Stimulated activated CD8-positive, alpha-beta memory T cell treated with anti-CD3 and anti-CD28 coated beads, Interleukin-7, amount 100 ng/mL, for 1 hour (primary cell): ENCODE measurements at places on chromosomes 1 and 21.

DNA sequence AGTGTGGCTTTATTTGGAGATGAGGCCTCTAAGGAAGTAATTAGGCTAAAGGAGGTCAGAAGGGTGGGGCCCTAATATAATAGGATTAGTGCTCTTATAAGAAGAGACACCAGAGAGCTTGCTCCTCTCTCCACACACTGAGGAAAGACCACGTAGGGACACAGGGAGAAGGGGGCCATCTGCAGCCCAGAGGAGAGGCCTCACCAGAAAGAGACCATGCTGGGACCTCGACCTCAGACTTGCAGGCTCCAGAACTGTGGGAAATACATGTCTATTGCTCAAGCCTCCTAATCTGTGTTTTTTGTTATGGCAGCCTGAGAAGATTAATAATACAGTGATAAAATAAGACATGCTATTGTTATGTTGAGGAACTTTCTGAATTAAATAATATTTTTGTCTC is 8.3 kb downstream of the RCAN1 start:
- DNase-seq, result no peak

GRCh38 chr1:28256197-28256827 is 3.0 kb upstream of the SESN2 start:
- DNase-seq, result no peak

DNA sequence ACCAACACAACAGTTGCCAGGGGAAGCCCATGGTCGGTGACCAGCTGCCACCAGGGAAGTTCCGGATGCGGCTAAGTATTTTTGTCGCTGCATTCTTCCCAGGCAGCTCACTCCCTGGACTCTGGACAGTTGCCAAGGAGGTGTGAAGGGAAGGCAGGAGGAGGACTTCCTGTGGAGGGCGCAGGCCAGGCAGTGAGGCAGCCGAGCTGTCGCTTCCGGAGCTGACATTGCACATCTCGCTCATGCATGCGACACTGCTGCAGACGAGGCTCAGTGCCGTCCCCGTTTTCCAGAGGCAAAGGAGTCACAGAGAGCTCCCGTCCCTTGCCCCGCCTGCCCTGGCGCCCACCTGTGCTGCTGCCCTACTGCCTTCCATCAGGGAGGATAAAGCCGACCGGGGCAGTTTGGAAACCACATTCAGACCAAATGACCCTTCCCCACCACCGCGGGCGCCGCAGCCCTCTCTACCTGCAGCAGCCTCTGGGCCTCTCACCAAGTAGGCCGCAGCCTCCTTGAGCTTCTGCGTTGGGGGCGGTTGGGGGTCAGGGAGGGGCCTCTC is 81.4 kb downstream of the NENF start:
- no peak for DNase-seq

DNA sequence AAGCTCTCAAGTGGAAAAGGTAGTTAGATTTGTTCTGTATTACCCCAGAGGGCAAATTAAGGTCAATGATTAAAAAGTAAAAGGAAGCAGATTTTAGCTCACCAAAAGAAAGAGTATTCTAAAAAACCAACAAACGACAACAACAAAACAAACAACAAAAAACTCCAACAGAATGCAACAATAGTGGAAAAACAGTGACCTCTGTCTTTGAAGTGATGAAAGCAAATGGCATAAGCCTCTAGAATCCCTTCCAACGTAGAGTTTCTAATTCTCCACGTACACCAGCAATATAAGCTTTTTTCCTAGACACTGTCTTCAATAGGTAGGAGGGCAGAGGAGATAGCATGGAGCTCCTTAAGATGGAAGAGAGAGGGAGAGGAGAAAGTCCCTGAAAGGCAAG is 359.1 kb downstream of the TTLL7 start:
- DNase-seq, result no peak

DNA sequence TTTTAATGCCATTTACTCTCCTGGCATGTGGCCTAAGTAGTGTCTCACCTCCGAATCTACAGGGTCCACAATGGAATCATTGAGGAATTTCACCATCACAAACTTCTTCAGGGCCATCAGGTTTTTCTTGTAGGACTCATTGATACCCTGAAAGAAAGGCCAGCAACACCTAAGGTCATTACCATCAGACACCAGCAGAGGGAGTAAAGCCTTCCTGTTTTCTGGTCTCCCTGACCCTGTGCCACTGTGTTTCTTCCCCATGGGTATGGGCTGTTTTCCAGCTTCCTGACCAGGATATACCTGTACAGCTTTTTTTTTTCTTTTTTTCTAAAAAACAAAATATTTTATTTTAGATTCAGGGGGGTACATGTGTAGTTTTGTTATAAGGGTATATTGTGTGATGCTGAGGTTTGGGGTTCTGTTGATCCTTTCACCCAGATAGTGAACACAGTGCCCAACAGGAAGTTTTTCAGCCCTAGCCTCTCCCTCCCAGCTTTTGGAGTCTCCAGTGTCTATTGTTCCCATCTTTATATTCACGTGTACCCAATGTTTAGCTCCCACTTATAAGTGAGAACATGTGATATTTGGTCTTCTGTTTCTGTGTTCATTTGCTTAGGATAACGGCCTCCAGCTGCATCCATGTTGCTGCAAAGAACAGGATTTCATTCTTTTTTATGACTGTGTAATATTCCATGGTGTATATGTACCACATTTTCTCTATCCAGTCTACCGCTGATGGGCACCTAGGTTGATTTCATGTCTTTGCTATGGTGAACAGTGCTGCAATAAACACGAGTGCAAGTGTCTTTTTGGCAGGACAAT is 18.3 kb downstream of the PPT1 start:
- DNase-seq, result no peak

- no peak for DNase-seq
These were observed 45.5 kb downstream of the IER5 start for GRCh38 chr1:181133969-181134418.

DNA sequence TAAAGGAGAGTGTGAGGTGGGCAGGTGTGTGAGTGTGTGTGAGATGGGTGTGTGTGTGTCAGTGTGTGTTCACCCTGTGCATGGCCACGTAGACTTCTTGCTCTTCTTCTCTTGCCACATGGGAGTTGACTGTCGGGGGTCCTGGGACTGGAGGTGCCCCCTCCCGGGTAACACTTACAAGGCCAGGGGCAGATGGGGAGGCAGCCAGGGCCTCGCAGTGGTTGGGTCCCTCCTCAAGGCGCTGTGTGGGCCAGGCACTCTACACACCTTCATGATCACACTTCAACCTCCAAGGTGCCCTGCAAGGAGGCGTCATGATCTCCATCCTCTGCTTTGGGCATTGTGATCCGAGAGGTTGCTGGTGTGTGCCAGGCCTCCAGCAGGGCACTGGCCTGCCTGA is 2.3 kb downstream of the PLA2G2F start:
- DNase-seq, result no peak

DNA sequence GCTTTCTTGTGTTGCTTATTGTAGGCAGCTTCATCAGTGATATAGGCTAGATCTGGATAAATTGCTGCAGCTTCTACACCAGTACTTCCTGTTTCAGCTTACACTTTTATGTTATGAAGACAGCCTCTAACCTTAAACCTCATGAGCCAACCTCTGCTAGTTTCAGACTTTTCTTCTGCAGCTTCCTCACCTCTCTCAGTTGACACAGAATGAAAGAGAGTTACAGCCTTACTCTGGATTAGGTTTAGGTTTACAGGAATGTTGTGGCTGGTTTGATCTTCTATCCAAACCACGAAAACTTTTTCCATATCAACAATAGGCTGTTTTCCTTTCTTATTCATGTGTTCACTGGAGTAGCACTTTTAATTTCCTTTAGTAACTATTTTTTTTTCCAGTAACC is 76.9 kb upstream of the RNPC3 start:
- DNase-seq, result no peak

DNA sequence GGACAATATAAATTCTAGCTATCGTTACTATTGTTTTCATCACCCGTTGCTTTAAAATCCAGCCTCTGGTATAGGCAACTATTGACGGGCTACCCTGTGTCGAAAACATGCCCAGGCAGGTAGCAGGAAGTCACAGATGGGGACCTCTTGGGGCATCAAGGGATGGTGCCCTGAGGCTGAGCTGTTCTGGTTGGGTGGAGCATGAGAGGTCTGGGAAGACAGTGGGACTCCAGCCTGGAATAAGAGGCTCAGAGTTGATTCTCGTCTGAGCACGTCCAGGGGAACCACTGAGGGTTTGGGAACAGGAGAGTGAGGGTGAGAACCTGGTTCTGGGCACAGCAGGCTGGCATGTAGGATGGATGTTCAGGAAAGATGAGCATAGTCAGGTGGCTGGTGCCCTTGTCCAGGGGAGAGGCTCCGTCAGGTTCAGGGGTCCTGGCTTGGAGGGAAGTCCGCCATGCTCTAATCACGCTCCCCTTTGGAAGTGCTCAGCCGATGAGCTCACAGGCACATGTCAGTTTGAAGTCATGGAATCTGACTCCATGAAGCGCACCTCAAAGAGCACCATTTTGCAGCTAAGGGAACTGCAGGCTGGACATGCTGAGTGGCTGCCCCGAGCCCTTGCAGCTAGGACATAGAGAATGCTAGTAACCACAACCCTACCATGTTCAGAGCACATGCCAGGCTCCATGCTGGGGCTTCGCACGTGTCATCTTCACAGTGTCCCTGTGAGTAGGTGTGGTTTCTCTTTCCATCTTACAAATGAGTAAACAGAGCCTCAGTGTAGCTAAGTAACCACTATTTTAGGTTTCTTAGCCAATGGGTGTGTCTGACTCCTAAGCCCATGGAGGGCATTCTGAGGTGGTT is 21.0 kb downstream of the PCSK9 start:
- no peak for DNase-seq

DNA sequence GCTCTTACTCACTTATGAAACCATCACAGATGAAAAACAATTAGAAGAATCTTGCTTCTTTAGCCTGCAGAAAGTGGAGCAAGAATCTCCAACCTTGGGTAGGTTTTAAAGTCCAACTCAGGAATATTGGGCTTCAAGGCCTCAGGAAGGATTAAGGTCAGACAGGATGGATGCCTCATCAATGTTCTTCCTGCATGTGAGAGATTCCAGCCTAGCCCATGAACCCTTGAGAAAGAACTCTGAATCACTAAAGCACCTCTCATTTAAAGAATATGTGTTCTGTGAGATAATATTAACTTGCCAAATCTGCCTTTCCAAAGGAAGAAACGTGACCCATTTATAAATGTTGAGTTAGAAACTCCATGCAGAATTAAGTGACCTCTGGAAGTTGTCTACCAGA is 345.2 kb upstream of the CAMK1G start:
- DNase-seq, result no peak

GRCh38 chr1:110259770-110260169 is 49.7 kb downstream of the KCNC4 start:
- DNase-seq, result no peak

GRCh38 chr1:77556045-77556444 is 126.4 kb downstream of the ZZZ3 start:
- DNase-seq, result no peak

DNA sequence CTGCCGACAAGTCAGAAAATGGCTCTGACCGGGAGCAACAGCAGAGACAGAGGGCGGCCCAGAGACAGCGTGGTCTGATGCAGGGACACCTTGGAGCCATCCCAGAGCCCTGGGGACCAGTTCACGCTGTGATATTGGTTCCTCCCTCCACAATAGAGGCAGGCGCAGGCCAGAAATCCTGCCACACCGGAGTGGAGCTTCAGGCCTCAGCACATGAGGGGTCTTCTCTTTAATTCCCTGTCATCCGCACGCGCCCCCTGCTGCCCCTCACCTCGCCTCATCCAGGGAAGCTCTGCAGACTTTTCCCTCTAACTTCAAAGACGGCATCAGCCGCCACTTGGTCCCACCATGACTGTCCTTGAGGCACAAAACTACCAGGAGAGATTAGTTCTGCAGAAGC is 75.5 kb upstream of the ANGPTL1 start:
- DNase-seq, result no peak

- DNase-seq, result no peak
These were observed 106.4 kb upstream of the MARK1 start for GRCh38 chr1:220421508-220421907.

- no peak for DNase-seq
These were observed 607.7 kb downstream of the KIF26B start for GRCh38 chr1:245762396-245762910.

DNA sequence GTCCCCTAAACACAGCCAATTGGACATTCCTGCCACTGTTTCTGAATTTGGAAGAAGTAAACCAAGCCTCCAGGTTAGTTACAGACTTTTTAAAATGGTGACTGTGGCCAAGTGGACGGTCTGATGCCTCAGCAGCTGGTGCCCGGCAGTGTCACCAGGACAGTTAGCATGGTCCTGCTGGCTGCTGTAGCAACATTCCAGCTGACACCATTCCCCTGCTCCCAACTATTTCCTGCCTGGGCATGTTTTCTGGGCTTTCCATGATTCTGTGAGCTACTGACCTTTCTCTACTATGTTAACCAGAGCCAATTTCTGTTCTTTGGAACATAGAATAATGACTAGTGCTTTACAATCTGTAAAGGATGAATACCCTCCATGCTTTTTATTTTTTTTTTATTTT is 95.0 kb downstream of the TLR5 start:
- DNase-seq, result no peak

GRCh38 chr1:22236166-22236565 is 93.3 kb upstream of the WNT4 start:
- DNase-seq, result no peak

- no peak for DNase-seq
These were observed 213.0 kb downstream of the LMX1A start for GRCh38 chr1:165143437-165144065.

GRCh38 chr1:168161459-168161858 is 17.3 kb upstream of the TIPRL start:
- DNase-seq, result no peak

DNA sequence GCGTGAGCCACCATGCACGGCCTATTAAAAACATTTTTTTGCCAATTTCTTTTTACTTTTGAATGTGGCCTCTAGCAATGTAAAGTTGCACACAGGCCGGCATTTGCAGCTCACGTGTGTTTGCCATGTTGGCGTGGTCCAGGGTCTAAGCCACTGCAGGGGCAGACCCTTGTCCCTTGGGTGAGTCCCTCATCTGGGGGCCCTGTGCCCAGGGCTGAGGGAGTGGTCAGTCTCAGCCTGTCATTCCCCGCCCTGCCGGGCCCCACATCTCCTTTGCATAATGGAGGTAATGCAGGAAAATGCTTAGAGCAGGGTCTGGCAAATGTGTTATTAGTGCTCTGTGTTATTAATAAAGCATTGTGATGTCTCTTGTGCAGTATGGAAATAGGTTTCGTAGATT is 16.9 kb downstream of the AGPAT3 start:
- DNase-seq, result no peak

DNA sequence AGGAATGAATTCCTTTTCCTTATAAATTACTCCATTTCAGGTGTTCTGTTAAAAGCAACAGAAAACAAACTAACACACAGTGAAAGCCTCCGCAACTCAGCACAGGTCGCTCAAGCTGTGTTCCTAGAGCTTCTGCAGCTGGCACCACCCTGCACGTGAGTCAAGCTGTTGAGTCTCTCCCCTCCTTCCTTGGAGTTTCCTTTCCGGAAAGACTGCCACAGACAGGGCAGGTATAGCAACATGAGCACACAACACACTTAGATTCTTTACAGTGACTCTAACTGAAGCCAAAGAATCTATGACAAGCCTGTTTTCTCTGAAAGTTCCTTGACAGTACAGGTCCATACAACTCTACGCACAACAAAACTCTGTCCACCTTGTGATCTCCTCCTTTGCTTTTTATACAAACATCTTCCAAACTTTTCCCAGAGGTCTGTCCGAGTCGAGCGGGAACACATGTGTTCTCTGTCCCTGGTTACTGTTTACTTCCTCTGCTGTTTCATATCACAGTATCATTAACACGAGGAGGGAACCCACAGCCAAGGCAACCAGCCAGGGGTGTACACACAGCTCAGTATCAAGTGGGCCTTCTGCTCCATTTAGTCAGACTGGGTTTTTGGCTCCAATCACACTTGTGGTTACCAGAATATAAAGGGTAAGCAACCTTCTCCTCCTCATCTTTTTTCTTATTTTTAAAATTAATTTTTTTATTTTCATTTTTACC is 38.7 kb upstream of the DESI2 start:
- DNase-seq, result no peak

GRCh38 chr1:218930472-218931241 is 243.0 kb upstream of the LYPLAL1 start:
- no peak for DNase-seq
